ENCODE measurements at places on chromosomes 4 and X.

- no peak for DNase-seq
Observed at GRCh38 chrX:95950679-95951078, 734.0 kb upstream of the DIAPH2 start.

GRCh38 chr4:17427991-17428390, 83.9 kb downstream of the QDPR start:
- DNase-seq, result no peak

- DNase-seq, result no peak
Observed at GRCh38 chr4:93730760-93731159, 97.8 kb upstream of the ATOH1 start.

DNA sequence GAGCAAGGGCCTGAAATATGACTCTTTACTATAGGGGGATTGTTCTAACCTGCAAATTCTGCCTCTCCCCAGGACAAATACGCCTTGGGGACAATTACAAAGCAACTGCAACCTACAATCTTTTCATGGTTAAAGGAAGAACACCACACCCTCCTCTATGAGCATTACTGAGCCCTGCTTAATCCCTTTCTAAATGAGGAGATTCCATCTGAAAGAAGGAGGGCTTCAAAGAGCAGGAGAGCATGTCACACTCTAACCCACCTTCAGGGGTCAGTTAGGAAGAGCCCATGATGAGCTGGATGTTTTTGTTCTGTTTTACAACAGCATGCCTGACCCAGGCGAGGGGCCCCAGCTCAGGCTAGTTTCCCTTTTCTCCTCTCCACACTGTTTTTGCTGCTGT, 134.0 kb upstream of the ANXA3 start:
- no peak for DNase-seq

DNA sequence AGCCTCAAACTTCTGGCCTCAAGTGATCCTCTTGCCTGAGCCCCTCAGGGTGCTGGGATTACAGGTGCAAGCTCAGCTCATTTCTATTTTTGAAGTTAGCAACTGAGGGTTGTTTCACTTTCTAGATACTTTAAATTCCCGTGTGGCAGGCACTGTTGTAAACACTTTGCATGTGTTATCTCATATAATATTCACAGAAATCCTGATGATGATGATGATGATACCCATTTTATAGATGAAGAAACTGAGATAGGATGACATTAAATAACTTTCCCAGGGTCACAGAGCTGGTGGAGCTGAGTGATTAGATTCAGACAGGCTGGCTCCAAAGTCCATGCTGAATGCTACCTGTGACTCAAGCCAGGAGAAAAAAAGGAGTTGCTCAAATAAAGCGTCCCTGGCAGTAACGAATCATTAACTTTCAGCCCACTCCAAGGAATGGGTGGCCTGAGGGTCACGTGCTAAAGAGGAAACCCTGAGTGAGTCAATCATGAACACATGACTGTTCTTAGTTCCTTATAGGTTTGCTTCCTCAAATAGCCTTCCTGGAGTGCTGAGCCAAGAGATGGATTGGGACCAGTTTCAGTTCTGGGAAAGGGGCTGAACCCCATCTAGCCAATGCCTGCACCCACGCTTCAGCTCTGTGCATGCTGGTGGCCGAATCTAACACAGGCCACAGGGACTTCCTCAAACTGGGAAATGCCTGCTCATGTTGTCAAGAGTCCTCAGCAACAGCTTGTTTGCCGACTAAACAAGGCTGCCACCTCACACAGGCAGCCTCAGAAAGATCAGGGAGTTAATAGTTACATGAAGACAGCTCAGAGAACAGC, 52.8 kb downstream of the RBM47 start:
- DNase-seq, result peak; percentile 41

DNA sequence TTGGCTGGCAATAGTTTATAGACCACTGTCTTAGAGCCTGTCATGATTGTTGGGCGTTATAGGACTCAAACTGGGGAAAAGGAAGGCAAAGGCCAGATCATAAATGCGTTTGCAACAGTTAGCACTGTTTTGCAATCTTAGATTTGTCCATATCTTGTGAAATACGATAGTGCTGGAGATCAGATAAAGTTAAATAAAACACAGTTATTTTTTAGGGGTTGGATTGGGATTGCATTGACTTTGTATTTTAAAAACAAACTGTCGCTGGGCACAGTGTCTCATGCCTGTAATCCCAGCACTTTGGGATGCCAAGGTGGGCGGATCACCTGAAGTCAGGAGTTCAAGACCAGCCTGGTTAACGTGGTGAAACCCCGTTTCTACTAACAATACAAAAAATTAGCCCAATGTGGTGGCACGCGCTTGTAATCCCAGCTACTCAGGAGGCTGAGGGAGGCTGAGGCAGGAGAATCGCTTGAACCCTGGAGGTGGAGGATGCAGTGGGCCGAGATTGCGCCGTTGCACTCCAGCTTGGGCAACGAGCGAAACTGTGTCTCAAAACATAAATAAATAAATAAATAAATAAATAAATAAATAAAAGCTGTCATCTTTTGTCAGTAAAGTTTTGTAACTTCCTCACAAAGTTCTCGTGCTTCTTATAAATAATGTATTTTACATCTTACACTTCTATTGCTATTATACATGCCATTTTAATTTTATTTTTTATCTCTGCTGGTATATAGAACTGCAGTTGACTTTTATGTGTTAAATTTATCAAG, 117.2 kb downstream of the KDM6A start:
- no peak for DNase-seq

DNA sequence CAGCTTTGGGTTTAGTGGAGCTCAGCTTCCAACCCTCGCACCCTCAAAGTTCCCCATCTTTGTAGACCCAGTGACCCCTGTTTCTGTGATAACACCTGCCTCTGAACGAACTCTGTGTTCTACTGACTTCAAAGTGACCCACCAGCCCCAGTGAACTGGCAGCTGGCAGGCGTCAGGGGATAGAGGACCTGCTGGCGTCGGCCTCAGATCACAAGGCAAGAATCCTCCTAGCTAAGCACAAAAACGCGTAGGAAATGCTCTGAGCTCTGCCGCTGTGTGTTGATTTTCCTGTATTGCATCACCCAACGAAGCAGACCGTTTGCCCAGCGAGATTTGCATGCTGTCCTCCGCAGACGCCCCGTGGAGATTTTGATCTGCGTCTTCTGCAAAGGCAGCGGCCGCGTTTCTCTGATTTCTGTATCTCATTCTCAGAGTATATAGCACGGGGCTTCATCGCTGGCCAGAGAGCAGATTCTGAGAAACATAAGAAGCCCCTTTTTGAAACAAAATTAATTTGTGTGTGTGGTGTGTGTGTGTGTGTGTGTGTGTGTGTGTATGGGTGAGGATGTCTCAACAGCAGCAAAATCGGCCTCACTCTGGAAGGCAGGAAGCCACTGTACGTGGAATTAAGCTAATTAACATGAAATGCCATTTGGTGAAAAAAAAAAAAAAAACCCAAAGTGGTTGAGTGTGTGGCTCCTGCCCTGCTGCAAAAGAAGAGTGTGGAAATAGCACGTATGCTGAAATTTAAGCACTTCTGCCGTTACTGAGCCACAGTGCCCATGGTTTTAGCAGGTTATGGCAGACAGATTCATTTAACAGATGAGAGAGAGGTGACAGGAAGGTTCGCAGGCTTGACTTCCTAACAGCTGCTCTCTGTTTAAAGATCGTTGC, 29.2 kb upstream of the ASMTL start:
- DNase-seq, result no peak

DNA sequence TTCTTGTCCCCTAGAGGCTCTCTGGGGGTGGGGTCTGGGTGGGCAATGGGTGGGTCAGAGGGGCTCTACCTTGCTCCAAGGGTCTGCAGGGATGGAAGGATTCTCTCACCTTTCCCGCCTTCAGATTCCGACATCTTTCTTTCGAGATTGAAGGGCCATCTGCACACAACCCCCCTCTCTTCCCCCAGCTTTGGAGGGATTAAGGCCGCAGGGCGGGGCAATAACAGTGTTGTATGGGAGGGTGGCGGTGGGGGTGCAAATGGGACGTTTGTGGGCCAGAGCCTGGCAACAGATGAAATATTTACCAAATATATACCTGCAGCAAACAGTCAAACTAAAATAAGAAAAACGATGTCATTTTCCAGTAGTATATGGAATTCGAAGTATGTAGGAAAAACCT, at the start of gene CACNA1F:
Gene CACNA1F (minus strand): TSS at position 165 of the 400 bp plus-strand sequence. CDS start 31 bp downstream, at position 134.
- DNase-seq, result no peak

DNA sequence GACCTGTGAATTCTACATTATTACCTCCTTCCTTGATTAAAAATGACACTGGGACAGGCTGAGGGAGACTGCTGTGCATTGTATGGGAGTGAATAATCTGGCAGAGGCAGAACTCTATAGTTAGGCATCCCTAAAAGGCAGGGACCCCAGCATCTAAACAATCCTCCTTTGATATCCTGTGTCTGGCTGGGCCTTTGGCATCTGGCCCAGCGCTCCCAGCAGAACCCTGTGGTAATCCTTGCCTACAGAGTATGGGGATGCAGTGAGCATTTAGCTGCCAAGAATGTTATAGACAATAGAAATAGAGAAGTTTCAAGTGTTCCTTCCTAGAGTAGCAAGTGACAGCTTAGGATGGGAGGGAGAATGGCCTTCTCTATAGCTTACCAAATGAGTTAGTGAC, 38.5 kb downstream of the ZCCHC12 start:
- DNase-seq, result no peak

- no peak for DNase-seq
Observed at GRCh38 chr4:138200236-138200590, 41.9 kb downstream of the SLC7A11 start.

DNA sequence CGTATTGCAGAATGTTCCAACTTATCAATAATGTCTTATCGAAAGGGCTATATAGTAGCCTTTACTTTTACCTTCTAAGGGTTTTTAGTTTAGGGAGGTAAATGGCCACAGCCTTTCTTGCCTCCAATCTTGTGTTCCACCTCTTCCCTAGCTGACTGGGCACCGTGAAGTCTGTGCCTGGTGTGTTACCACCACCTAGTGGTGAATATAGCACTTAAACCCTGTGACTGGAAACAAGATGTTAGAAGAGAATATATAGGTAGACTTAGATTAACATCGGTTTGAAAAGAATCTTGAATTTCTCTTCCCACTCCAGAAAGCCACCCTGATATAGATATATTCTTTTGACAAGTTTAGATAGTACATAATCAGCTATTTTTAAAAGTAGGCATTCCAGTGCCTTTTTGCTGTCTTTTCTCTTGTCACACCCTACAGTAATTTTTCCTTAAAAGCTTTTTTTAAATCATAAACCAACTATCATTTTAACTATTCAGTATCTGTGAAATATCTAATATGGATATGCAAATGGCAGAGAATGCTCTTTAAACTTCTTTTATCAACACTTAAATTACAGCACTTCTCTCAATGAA, 27.8 kb upstream of the ADH7 start:
- no peak for DNase-seq

GRCh38 chr4:17448689-17449088, 63.2 kb downstream of the QDPR start:
- no peak for DNase-seq

DNA sequence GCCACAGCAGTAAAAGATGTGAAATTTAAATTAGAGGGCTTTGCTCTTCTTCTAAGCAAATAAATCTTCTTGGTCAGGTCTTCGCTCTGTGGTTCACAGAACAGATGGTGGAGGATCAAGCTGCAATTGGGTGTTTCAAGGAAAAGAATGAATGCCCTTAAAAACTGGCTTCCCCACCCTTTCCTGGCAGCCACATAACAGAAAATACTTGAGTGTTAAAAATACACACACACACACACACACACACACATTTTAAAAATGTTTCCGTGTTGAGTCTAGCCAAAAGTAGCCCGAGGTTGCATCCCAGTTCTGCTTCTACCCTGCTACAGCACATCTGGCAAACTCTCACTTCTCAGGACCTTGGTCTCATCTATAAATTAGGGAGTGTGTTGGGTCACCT, 56.7 kb upstream of the FGFBP2 start:
- DNase-seq, result no peak

GRCh38 chr4:83772685-83773084, 236.8 kb downstream of the GPAT3 start:
- DNase-seq, result no peak

DNA sequence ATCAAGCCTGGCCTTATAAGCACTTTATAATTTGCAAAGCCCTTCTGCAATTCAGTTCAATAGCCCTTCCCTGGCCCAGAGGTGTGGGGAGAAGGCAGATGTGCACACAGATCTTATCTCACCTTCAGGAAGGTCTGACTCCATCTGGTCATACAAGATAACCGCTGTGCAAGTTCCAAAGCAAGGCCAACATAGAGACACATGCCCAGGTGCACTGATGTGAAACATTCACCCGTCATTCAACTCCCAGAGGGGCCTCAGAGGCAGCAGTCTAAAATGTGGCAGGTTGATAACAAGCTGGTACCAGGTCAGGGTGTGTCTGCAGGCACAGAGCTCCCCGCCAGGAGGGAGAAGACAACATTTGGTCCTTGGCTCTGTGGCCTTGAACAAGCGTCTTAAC, 10.9 kb upstream of the WFS1 start:
- no peak for DNase-seq

GRCh38 chrX:13140007-13140406, 95.6 kb upstream of the FAM9C start:
- DNase-seq, result no peak

- no peak for DNase-seq
Observed at GRCh38 chr4:174423257-174423944, 98.9 kb downstream of the HPGD start.

DNA sequence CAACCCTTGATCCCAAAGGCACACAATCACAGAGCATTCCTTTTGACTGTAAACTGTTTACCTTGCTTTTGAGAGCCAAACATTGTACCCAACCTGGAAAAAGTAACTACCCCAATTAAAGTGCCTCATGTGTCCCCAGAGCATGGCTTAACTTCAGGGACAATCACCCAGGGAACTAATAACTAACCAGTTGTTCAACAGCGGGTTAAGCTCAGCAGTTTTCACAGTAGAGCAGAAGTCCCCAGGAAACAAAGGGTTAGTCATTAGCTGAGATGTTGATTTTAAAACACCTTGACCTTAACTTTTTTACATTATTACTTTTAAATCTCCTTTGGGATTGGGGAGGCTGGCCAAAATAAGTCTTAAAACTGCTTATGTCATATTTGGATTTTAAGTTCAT, 94.8 kb downstream of the RELL1 start:
- DNase-seq, result no peak

DNA sequence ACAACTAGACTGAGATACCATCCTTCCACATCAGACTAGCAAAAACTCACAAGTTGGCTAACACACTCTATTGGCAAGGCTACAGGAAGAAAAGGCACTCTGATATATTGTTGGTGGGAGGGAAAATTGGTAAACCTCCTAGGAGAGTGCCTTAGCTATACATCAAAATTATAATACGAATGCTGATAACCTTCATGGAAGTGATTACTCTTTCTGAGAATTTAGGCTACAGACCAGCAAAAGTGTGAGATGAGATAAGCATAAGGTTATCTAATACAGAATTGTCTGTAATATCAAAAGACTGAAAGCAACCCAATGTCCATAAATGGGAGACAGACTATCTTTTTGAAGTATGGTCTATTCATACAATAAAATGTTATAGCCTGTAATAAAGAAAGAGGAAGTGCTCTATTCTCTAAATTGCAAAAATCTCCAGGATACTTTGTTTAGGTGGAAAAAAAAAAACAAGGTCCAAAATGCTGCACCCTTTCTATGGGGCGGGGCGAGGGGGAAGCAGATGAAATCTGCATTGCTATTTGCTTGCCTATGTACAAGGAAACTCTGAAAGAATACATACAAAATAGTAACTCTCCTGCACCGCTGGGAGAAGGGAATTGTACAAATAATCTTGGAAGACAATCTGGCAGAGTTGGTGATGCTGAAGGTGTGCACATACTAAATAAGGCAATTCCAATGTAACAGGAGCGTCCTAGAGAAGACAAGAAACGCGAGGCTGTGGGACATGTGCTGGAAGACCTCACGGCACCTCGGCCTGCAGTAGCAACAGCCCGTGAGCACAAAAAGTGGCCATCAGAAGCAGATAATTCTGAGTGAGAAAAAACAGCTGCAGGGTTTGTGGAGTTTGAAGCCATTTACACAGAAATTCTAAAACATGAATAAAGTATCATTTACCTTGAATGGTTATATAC, 109.7 kb downstream of the AFAP1 start:
- no peak for DNase-seq

Measured in GOT3 (cell line).